ENCODE measurements at places on chromosomes 6 and 20.

DNA sequence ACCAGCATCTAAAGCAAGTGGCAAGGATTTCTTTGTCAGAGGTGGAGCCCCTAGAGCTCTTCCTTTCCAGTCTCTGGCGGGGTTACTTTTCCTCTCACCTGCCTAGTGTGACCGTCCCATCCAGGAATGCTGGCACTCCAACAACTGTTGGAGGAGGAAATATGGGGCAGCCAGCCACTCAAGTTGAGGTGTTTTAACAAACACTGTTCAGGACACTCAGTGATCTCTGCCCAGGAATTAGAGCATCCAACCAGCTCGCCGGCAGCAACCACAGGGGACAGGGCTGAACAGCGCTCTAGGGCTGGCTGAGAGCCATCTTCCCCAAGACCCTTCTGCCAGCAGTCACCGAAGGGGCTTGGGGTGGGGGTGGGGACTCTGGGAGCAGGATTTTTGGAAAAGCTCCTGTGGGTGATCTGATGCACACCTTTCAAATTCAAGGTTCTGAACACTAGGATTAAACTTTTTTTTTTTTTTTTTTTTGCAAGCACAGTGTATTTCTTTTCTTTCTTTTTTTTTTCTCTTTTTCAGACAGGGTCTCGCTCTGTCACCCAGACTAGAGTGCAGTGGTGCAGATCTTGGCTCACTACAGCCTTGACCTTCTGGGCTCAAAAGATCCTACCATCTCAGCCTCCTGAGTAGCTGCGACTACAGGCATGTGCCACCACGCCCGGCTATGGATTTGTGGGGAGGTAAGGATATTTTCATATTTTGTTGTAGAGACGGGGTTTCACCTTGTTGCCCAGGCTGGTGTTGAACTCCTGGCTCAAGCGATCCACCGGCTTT, 28.4 kb upstream of the KCNK16 start:
- no peak for DNase-seq

GRCh38 chr6:111379302-111379701, 103.7 kb downstream of the REV3L start:
- no peak for DNase-seq

- no peak for DNase-seq
These were observed 107.3 kb downstream of the TFAP2C start for GRCh38 chr20:56736285-56736857.

GRCh38 chr6:159062976-159063375, 18.2 kb upstream of the TAGAP start:
- DNase-seq = no peak

DNA sequence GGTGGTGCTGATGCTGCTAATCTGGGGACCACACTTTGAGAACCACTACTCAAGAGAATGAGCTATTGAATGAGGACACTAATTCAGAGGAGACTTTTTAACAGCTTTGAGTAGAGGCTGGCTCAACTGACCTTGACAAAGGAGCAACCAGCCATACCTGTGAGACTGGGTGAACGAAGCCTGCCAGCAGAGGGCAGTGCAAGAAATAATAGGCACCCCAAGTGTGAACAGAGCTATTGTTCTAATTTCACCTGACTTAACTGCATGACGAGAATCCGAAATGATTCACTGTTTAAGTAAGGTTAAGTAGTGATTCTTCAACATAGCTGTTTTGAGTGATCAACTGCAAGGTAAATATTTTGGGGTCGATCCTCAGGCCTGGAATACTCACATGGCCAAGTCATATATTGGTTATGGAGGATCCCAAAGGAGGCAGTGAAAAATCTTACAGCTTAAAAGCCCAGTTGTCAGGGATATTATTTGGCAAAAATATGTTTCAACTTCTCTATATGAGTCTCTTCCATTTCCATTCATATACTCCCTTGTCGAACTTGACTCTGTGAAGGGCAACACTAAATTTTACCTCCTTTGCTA, 550.5 kb upstream of the MARCKS start:
- DNase-seq = no peak

DNA sequence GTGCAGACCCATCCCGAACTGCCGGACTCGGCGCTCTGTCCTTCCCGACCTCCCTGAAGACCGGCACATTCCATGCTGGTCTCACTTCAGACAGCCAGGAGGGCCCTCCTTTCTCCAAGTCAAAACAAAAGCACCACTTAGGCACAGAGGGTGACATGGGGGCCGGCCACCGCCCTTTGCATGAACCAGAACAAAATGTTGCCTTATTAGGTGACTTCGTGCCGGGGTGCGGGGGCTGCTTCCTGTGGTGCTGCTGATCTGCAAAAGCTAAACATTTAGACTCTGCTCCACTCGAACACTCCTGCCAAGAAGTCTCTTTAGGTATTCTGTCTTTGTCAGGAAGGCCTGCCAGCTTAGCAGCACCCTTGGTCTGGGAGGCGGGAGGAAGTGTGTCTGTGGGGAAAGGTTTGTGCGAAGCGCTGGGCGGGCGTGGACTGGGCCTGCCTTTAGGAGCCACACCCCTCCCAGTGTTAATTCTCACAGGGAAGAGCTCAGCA, 133.8 kb downstream of the SMOC2 start:
- DNase-seq = no peak

DNA sequence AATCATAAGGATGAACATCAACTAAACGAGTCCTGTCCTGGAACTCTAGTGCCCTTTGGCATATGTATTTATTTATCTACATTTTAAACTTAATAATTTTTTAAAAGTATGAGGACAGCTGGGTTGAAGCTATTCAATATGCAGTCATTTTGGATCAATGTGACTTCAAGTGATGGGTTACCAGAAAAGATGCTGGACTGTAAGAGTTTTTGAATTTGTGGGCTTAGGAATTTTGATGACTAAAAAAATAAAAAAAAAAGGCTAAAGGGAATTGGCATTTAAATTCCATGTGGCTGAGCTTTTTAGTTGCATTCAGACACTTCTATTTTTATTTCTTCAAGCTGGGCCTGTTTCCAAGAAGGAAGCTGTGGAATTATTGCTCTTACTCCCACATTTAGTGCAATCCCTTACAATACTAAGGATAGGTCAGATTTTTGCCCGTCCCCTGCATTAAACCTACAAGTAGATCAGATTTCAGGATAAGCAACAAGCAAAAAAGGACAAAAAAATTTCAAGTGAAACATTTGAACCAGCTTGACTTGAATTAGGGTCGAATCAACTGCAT, 704.2 kb upstream of the CITED2 start:
- DNase-seq = no peak

DNA sequence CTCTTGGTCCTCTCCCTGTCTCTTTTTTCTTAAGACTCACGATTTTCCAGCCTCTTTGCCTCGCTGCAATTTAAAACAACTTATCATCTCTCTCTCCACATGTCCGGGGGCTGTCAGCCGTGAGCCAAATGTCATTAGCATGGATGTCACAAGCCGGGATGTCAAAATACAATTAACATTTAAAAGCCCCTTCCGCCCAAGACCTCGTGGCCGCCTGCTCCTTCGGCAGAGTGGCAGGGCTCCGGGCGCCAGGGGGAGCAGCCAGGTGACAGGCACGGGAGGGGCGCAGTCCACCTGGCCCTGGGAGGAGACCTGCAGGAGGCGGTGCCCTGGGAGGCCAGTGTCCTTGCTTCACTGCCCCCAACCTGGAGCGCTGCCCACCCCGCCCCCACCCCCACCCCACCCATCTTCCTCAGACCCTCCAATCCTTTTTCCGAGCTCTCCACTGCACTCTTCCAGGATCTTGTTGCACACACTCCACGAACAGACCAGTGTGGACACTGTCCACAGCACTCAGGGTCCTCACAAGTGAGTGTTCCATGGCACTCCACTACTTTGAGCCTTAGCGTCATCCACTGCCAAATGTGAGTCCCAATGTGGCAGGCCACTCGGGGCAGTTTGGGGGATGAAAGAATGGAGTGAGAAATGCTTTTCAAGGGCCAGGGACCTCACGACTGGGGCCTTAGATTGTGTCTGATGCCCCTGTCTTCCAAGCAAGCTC, 5.6 kb upstream of the GRM4 start:
- DNase-seq = no peak

- DNase-seq = no peak
These were observed 50.1 kb upstream of the SIRPA start for GRCh38 chr20:1845163-1845523.

- no peak for DNase-seq
These were observed 83.6 kb downstream of the LCA5 start for GRCh38 chr6:79453558-79454042.

- no peak for DNase-seq
These were observed 109.5 kb upstream of the HSF2 start for GRCh38 chr6:122289762-122290539.

DNA sequence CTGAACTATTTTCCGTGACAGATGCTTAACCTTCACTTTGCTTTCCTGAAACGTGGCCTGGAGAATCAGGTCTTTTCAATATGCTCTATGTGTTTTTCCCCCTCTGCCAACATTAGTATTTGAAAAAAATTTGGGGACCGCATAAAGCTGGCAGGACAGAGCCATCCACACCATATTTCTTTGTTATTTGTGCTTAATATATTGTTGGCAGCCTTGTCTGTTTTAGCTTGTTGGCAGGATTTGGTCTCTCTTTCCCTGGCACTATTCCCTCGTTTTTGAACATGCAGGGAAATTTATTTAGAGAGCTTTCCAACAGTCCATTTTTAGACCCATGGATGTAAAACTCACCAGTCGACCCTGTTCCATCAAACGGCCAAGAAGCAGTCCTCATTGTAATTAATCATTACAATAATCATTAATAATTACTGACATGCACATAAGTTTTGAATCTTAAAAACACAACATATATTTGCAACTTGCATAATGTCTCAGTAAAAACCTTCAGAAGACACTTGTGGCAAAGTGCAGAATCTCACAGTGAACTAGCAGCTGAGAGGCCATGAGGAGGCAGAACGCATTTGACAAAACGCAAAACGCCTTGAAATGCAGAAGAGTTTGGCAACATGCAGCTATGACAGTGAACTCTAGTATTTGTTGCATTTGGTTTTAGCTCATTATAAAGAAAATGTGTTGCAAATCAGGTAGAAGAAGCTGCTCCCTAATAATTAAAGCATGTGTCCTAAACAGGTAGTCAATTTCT, 514.2 kb downstream of the C6orf118 start:
- no peak for DNase-seq

GRCh38 chr6:157649311-157650260, 173.5 kb upstream of the SNX9 start:
- no peak for DNase-seq

GRCh38 chr6:126267626-126268025, 72.3 kb upstream of the CENPW start:
- DNase-seq = no peak

DNA sequence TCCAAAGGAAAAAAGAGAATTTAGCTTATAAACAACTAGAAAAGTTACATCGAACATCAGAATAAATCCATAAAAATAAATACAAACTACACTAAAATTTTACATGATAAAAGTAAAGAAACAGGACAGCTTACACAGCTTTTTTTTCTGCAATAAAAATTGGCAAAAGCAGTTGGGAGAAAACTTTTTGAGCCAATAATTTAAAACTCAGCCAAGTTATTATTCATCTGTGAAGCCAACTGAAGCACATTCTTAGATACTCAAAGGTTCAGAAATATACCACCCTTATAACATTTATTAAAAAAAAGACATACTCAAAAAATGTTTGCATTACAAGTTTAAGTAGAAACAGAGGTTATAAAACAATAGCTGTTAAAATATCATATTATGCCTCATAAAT, 23.7 kb upstream of the RSPO3 start:
- no peak for DNase-seq

- no peak for DNase-seq
These were observed 1.7 kb downstream of the ULBP1 start for GRCh38 chr6:149965194-149966020.

- no peak for DNase-seq
These were observed 77.8 kb downstream of the ARHGAP18 start for GRCh38 chr6:129632172-129632613.

DNA sequence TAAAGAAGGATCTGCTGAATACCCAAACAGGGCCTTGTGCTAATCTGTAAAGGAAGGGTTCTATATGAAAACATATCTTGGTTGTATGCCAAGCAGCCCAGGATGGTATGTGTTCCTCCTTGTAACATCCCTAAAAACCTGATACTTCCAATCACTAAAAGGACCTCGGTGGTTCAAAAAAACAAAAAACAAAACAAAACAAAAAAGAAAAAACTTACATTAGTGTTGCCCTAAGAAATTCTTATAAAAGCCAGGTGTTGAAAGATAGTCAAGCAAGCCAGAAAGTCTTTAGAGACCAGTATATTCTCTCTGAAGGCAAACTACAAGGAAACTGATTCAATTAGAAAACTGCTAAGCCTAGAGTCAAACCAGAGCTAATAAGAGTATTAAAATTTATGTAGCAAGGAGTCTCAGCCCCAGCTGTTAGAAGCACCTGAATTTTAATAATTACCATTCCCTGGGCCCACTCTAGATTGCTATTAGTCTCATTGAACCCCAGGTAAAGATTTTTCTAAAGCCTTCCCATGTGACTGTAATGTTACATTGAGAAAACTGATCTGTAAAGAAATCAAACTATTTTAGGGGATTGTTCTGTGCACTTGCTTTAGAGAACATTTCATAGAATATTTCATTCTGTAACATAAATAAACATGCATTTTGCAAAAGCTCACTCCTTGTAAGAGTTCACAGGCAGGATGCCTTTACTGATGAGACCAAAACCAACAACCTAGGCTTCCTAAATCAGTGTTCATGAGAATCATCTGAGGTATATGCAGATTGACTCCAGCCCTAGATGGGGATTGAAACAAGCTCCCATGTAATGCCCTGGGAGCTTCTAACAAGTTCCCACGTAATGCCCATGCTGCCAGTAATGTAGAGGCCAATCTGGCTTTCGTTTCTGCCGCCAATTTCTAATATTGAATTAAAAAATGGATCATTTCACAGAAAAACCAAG, 95.2 kb upstream of the BTN3A2 start:
- no peak for DNase-seq

DNA sequence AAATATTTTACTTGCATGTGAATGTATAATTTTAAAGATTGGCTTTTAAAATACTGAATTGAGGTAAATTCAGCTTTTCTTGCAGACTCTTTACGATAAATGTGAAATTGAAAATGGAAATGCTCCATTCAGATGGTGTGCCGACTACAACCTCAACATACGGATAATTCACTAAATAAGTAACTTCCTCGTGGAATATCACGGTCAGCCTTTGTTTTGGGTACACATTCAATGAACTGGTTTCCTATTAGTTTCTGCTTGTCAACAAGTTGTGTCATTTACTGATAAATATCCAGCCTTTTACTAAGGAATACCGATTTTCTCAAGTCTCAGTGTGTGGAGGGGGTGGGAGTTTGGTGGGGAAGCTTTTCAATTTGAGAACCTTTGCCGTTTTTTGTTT, 2.4 kb upstream of the IRF4 start:
- no peak for DNase-seq

- DNase-seq = no peak
These were observed 28.7 kb downstream of the SNHG17 start for GRCh38 chr20:38406476-38406875.

DNA sequence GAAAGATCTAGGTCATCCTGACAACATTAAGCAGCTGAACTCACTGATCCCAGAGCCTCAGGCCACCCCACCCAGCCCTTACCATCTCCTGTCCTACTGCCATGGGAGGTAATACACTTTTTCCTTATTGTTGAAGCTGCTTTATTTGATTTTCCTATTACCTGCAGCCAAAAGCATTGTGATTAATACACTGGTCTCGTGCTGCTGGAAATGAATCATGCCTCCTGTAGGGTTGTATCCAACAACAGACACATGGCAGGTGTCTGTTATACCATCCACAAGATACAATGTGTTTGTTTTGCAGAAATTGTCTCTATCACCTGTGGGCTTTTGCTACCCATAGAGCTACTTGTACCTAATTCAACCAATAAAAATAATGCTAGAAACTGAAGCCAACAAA, 34.2 kb downstream of the MYLIP start:
- no peak for DNase-seq

- no peak for DNase-seq
These were observed 303.9 kb downstream of the FOXC1 start for GRCh38 chr6:1913577-1913976.
